ENCODE measurements at places on chromosomes 2 and 18. TPM values are rescaled to one million over a fixed set of nuclear protein-coding genes. Genes with fewer than 3 reads are reported as not detected.

The GKN2 gene
- total RNA-seq: not detected

The GAL3ST2 gene
- total RNA-seq: 1.3 TPM

The CFAP221 gene
- total RNA-seq: 11.3 TPM

The ZRANB3 gene
- total RNA-seq: 19.1 TPM

The CLEC4F gene
- total RNA-seq: not detected

The PDCD1 gene
- total RNA-seq: not detected

The SCN9A gene
- total RNA-seq: 144 TPM

The OSBPL6 gene
- 34.4 TPM for total RNA-seq

The LBX2 gene
- not detected for total RNA-seq

The ING5 gene
- 47.9 TPM for total RNA-seq

The RAB17 gene
- total RNA-seq: not detected

The GALNT3 gene
- 7.8 TPM for total RNA-seq

The UGT1A3 gene
- not detected for total RNA-seq

The HAUS1 gene
- total RNA-seq: 37.9 TPM

The RNU2-63P gene
- not detected for total RNA-seq

Data from parietal lobe (tissue), 2 donors.